Right renal pelvis (tissue), 4 donors: ENCODE measurements at places on chromosomes 5 and 9. TPM values are rescaled to one million over a fixed set of nuclear protein-coding genes. Genes with fewer than 3 reads are reported as not detected.

DNA sequence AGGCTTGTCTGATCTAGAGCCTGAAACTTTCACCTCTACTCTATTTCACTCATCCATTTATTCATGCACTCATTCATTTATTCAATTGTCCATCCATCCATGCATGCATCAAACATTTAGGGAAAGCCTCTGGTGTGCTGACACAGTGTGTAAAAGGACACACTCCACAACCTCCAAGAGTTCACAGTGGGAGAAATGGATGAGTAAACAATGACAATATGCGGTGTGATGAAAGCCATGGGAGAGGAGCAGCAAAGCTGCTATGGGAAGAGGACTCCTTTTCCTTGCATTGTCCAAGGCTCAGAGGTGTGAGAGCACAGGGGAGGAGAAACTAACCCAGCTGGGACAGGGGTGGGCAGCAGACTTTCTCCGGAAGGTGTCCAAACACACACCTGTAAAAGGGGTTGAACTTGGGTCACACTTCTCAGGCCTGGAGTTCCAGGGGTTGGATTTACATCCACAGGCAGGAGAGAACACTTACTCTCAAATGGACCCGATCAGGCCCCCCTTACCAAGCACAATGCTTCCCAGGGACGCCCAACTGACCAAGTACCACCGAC, 21.2 kb upstream of the PFDN1 start:
- no peak for DNase-seq

DNA sequence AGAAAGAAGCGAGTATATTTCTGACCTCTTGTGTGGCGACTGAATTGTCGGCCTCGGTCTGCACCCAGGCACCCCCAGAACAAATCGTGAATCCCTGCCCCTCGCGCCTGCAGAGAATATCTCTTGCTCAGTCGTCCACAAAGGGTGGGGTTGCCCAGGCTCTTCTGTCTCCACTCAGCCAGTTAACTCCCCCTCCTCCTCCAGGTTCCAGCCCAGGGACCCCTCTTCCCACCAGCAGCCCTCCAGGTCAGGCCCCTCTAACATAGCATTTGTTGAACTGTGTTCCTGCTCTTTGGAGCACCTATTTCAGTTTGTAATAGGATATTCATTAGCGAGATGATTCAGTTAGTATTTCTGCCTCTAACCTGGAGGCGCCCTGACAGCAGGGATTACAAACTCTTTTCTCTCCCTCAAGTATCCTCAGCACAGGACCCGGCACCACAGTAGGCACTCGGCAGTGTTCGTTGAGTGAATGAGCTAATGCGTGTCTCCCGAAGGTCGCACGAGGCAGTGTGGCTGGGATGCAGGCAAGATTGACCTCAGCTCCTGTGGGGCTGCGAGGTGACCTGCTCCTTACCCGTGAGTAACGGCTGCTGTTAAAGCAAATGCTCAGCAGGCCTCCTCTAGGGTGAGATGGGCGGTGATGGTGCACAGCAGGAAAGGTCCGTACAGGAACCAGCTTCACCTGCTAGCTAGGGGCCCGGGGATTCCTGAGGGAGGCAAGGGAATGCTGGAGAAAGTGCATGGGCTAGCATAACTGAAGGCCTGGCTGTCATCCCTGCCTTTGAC, 25.8 kb downstream of the ZBTB34 start:
- no peak for DNase-seq

DNA sequence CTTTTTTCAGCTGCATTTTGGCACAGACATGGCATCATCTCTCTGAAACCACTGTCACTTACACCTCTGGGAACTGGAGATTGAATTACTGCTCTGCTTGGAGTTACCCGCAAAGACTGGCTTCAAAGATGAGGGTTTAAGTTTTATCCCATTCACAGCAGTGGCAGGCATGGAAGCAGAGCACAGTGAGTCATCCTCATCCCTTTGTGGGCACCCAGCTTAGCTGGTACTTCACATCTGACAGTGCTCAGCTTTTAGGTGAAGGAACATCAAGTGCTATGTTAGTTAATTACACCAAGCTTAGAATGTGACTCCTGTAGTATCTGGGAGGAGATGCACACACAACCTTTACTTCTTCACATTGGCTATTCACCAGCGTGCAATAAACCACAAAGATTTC, 24.8 kb upstream of the ALDH1A1 start:
- DNase-seq = no peak

GRCh38 chr9:93575796-93576257, 557 bp upstream of the PHF2 start:
- no peak for DNase-seq

Gene ANKDD1B
- polyA plus RNA-seq = 4.6 TPM

Gene PCDHA9
- 0.01 TPM for polyA plus RNA-seq

Gene BRINP1
- polyA plus RNA-seq = 7.1 TPM
